ENCODE measurements at places on chromosomes 1 and 21.

DNA sequence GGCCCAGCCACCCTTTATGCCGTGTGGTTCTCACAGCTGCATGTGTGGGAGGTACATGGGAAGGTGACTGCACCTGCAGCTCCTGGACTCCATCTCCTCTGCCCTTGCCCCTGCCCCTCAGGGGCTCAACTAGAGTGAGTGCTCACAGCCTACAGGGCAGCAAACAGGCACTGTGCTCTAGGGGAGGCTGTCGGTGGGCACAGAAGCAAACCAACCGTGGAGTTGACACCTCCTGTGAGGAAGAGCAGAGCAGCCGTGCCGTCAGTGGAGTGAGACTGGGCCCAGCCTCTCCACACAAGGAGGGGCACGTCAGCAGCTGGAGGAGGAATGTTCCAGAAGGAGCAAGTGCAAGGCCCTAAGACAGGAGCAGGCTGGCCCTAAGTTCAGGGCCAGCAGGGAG is 32.7 kb downstream of the BMP8A start:
- no peak overlapping the region for H3K4me3 ChIP-seq
- no peaks in the 10 kb centered on the region for H3K27me3 ChIP-seq
- H3K36me3 ChIP-seq, result no peaks in the 10 kb centered on the region
- H3K4me1 ChIP-seq, result no peaks in the 10 kb centered on the region

DNA sequence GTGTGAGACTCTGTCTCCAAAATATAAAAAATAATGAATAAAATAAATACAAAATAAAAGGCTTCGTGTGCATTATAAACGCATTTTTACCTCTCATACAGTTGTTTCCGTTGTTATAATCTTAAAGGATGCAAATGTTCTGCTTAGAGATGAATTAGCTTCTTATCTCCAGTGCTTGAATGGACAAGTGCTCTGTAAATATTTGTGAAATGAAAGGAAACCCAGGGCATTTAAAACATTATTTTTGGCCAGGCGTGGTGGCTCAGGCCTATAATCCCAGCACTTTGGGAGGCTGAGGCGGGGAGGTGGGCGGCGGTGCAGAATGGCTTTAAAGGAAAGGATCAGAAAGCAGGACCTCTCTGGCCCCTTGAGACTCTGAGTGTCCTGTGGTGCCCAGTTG is 94.5 kb downstream of the HUNK start:
- H3K36me3 ChIP-seq, result no peaks in the 10 kb centered on the region
- no peak overlapping the region for H3K4me3 ChIP-seq
- H3K27me3 ChIP-seq, result peaks cover 78% of the 10 kb centered on the region
- no peaks in the 10 kb centered on the region for H3K4me1 ChIP-seq
- DNase-seq, result no peak

DNA sequence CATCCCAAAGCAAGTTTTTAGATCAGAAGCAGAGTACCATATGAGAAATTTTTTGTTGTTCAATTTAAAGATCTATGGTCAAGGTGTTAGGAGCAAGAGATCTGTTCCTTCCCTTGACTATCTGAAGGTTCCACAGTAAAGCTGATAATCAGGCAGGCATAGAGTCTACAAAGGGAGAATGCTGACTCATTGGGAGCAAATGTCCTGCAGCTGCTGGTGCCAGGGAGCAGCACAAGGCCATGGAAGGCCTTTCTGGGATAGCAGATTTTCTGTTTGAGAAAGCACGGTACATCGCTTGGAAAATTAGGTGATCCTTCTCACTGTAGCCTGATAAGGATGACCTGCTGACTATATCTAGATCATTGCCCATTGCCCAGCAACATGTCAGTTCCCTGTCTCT is 210.1 kb upstream of the C1orf87 start:
- H3K4me3 ChIP-seq, result no peak overlapping the region
- no peak for DNase-seq
- H3K27ac ChIP-seq, result no peak overlapping the region
- no peaks in the 10 kb centered on the region for H3K36me3 ChIP-seq
- 0 out of 2 replicates have a peak, but pooled peaks cover 8% of the 10 kb centered on the region for H3K4me1 ChIP-seq

GRCh38 chr1:208165659-208166058 is 78.5 kb downstream of the PLXNA2 start:
- no peak overlapping the region for H3K4me3 ChIP-seq
- no peaks in the 10 kb centered on the region for H3K4me1 ChIP-seq
- no peak for DNase-seq
- no peaks in the 10 kb centered on the region for H3K27me3 ChIP-seq

DNA sequence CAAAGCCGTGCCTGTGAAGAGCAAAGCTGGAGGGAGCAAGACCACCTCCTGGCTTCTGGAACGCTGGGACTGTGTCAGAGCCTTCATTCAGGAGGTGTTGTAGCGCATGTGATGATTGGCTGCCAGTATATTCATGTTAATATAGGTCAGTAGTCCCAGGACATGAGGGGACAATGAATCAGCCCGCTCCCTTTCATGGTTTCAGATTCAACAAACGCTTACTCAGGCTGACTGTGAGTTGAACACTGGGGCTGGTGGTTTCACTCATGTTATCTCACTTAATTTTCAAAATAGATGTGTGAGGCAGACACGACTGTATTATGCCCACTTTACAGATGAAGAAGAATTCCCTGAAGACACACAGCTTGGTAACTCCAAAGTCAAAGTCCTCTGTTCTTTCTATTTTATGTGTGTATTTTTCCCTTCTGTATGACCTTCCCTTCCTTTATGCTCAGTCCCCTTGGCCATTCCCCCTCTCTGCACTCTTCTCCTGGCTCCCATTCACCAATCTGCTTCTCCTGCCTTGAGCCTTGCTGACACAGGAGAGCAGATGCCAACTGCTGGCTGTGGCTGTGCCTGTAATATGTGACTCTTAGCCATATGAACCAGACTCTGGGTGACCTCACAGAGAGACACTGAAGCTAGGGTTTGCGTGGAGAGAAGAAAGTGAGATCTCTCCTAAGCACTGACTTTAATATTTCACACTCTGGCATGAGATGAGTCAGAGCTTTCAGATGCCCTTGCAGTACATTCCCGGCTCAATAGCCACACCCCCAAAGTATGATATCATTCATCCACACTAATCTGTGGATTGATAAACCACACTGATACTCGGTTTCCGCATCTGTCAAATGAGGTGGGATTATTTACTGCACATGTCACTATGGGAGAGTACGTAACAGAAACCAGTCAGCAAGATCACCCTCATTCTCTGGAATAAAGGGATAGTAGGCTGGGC is 31.4 kb upstream of the KIRREL1 start:
- no peaks in the 10 kb centered on the region for H3K36me3 ChIP-seq
- peaks cover 40% of the 10 kb centered on the region for H3K27me3 ChIP-seq
- peak; percentile 59 for DNase-seq
- H3K4me1 ChIP-seq, result peaks cover 13% of the 10 kb centered on the region

- DNase-seq, result no peak
- H3K27me3 ChIP-seq, result no peaks in the 10 kb centered on the region
- no peak overlapping the region for H3K27ac ChIP-seq
- H3K4me1 ChIP-seq, result no peaks in the 10 kb centered on the region
- H3K36me3 ChIP-seq, result no peaks in the 10 kb centered on the region
Measured at GRCh38 chr1:163047951-163048659, 21.1 kb upstream of the RGS4 start.

DNA sequence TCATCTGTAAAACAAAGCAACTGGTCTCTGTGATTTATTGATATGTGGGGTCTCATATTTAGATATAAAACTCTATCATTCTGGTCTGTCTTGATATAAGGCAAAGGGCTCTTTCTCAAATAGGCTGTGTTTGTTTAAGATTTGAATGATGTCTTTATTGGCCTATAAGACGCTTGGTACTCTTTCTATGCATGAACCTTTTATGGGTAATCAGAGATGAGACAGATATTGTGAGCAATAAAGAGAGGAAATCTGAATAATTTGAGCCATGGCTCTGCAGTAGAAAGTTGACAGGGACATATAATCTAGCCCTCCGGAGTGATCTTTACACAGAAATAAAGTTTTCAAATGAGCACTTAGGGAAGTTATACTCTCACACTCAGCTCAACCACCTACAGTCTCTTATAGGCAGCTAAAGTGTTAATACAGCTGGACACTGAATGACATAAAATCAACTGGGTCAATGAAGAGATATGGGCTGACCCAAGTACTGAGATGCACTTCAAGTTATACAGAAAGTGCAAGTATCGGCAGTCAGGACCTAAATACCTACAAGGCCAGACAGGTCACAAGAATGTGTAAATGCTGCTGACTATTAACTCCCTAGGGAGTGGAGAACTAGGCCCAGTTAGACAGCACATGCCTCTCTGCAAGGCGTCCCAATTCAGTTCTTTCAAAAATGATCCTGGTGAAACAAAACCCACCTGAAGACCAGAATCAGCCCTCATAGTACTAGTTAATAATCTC is 111.0 kb downstream of the PTPN14 start:
- peaks cover 39% of the 10 kb centered on the region for H3K4me1 ChIP-seq
- H3K36me3 ChIP-seq, result no peaks in the 10 kb centered on the region
- H3K4me3 ChIP-seq, result peak overlapping the region; percentile 50
- no peaks in the 10 kb centered on the region for H3K27me3 ChIP-seq
- peak; percentile 36 for DNase-seq
- H3K27ac ChIP-seq, result peak overlapping the region; percentile 48

DNA sequence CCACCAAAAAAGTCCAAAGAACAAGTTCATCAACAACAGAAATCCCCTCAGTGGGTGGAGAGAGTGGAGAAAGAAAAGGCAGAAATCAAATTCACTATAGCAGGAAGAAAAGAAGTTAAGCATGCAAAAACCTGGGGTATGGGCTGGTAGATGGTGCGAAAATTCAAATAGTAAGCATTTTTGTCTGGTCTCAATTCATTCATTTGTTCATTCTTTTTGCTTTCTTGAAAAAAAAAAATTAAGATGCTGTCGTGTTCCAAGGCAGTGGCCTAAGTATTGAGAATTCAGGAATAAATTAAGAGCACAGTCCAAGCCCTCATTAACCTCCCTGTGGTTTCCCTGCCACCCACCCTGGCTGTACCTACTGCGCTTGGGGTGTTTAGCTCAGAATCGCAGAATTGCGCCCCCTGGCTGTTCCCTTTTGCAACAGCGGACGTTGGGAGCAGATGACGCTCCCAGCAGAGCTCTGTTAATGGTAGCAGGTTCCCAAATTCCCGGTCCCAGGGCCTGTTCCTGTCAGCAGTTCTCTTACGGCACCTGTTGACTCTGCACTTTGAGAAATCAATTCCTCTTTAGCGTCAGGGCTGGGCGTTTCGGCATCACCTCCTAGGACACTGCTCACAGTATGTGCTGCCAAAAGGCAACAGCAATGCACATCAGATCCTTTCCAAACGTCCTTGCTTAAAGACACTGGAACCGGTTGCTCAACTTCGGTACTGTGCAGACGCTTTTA is 34.0 kb upstream of the SSX2IP start:
- no peak for DNase-seq
- no peak overlapping the region for H3K27ac ChIP-seq
- peaks cover 15% of the 10 kb centered on the region for H3K4me1 ChIP-seq
- H3K4me3 ChIP-seq, result no peak overlapping the region
- H3K36me3 ChIP-seq, result no peaks in the 10 kb centered on the region

GRCh38 chr1:182350839-182351238 is 40.8 kb downstream of the GLUL start:
- no peaks in the 10 kb centered on the region for H3K4me1 ChIP-seq
- H3K36me3 ChIP-seq, result no peaks in the 10 kb centered on the region
- DNase-seq, result no peak
- H3K4me3 ChIP-seq, result no peak overlapping the region
- no peaks in the 10 kb centered on the region for H3K27me3 ChIP-seq
- H3K27ac ChIP-seq, result no peak overlapping the region

DNA sequence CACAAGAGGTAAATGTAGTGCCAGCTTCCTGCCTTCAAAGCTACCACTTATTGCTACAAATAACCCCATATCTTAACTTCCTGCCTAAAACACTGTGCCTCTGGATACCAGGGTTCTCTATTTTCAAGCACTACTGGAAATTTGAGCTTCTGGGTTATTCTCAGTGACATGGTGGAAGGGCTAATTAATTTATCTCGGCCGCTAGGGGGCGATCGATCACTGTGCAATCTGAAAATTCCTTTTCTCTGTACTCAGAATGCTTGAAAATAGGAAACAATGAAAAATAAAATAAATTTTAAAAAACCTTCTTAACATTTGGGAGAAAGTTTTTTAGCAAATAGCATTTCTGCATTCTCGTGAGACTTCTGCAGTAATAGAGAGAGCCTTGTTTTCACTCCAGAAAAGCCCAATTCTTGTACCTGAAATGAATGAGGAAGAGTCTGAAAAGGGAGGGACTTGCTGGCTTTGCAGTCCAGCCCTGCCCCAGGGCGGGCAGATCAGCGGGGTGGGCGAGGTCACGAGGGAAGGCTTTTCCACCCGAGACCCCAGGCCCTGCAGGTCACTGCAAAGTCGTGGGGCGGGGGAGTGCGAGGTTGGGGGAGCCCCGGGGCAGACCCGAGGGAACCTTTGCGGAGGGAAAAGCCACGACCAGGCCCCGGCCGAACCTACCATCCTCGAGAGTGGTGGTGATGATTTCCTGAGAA is 276.7 kb downstream of the PCP4 start:
- no peaks in the 10 kb centered on the region for H3K36me3 ChIP-seq
- no peak overlapping the region for H3K27ac ChIP-seq
- peak; percentile 71 for DNase-seq
- no peak overlapping the region for H3K4me3 ChIP-seq

GRCh38 chr1:218156595-218156994 is 128.5 kb upstream of the RRP15 start:
- no peak for DNase-seq
- no peak overlapping the region for H3K27ac ChIP-seq
- H3K4me3 ChIP-seq, result no peak overlapping the region
- H3K36me3 ChIP-seq, result no peaks in the 10 kb centered on the region

GRCh38 chr1:184387476-184388318 is 868 bp downstream of the C1orf21 start:
- H3K4me3 ChIP-seq, result peak overlapping the region; percentile 90
- peak; percentile 24 for DNase-seq
- no peaks in the 10 kb centered on the region for H3K36me3 ChIP-seq
- H3K4me1 ChIP-seq, result peaks cover 10% of the 10 kb centered on the region
- H3K27me3 ChIP-seq, result no peaks in the 10 kb centered on the region

GRCh38 chr1:99441299-99442095 is 177.2 kb downstream of the PLPPR4 start:
- H3K36me3 ChIP-seq, result no peaks in the 10 kb centered on the region
- H3K27me3 ChIP-seq, result no peaks in the 10 kb centered on the region
- H3K4me3 ChIP-seq, result no peak overlapping the region
- H3K27ac ChIP-seq, result peak overlapping the region; percentile 60

GRCh38 chr1:55981010-55981650 is 598.2 kb downstream of the PLPP3 start:
- no peaks in the 10 kb centered on the region for H3K4me1 ChIP-seq
- no peaks in the 10 kb centered on the region for H3K36me3 ChIP-seq
- no peaks in the 10 kb centered on the region for H3K27me3 ChIP-seq
- H3K27ac ChIP-seq, result no peak overlapping the region
- H3K4me3 ChIP-seq, result no peak overlapping the region

DNA sequence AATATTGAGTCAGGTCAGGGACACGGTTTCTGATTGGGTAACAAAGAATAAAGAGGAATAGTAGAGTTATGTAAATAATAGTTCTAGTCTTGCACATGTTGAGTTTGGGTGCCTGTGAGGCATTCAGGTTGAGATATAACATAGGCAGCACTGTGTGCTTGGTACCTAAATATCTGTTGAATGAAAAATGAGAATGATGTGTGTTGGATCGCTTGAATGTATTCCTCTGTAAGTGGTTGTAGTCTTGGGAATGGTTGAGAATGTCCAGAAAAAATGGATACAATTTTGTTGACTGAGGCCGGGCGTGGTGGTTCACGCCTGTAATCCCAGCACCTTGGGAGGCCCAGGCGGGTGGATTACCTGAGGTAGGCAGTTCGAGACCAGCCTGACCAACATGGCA is 116.3 kb upstream of the HNRNPU start:
- no peak for DNase-seq
- H3K27me3 ChIP-seq, result no peaks in the 10 kb centered on the region
- H3K4me3 ChIP-seq, result no peak overlapping the region
- H3K4me1 ChIP-seq, result no peaks in the 10 kb centered on the region
- H3K27ac ChIP-seq, result no peak overlapping the region

Data from PC-3 (cell line).